ENCODE measurements at places on chromosomes 13 and 19. TPM values are rescaled to one million over a fixed set of nuclear protein-coding genes. Genes with fewer than 3 reads are reported as not detected.

KLF2 gene
- polyA plus RNA-seq = 254 TPM

TTC9B gene
- 0.05 TPM for polyA plus RNA-seq

SYCN gene
- not detected for polyA plus RNA-seq

IGFL1 gene
- not detected for polyA plus RNA-seq

CYP4F12 gene
- polyA plus RNA-seq = 0.57 TPM

VAV1 gene
- polyA plus RNA-seq = 1.1 TPM

DNA sequence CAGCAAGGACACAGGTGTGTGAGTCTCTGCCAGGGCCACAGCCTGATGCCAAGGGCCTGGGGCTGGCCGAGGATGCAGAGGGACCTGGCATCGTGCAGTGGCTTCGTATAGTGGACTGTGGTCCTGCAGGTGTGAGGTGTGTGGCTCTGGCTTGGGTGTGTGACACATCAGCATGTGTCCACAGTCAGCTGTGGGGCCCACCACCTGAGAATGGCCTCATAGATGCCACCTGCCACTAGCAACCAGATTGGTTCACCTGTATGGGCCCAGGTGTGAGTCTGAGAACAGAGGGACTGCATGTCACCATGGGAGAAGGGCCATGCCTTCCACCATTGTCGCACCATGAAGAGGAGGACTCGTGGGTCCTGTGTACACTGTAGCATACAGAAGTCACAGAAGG, 2.4 kb downstream of the PPP1R14A start:
- DNase-seq = no peak

GRCh38 chr13:72153272-72153671, 286.3 kb upstream of the DACH1 start:
- DNase-seq = no peak

GRCh38 chr13:99743094-99743493, 228.5 kb downstream of the ZIC5 start:
- no peak for DNase-seq

DNA sequence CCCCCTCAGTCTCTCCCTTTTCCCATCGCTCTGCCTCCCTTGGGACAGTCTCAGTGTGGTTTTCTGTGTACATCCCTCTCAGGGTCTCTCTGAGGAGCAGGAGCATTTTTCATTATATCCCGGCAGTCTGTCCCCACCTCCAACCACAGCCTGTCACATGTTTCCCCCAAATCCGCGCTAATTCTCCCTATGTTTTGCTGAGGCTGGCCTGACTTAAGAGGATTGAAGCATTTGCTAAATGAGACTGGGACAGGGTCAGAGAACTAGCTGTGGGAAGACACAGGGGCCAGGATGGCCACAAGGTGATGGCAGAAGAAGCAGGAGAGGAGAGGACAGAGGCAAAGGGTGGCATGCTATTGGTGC, 5.5 kb downstream of the TPRX1 start:
- DNase-seq = no peak

DNA sequence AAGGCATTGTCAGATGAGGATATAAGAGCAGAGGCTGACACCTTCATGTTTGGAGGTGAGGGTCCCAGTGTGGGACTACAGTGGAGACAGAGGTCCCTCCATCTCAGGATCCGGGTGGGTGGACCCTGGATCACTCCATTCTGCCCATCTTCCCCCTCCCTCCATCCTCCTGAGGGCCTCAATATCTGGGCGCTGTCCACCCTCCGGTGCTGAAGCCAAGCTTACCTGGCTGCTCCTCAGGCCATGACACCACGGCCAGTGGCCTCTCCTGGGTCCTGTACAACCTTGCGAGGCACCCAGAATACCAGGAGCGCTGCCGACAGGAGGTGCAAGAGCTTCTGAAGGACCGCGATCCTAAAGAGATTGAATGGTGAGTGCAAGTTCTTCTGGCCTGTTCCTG, 11.9 kb downstream of the CYP4F12 start:
- no peak for DNase-seq

Measured in left renal pelvis (tissue), 4 donors.